NK-92 treated with Interleukin-12 subunit alpha and Interleukin-12 subunit beta, amount 100 ng/mL, for 24 hours (cell line): ENCODE measurements at places on chromosomes 7 and 10.

GRCh38 chr7:82345886-82346285 lies 97.7 kb downstream of the CACNA2D1 start:
- DNase-seq = no peak

DNA sequence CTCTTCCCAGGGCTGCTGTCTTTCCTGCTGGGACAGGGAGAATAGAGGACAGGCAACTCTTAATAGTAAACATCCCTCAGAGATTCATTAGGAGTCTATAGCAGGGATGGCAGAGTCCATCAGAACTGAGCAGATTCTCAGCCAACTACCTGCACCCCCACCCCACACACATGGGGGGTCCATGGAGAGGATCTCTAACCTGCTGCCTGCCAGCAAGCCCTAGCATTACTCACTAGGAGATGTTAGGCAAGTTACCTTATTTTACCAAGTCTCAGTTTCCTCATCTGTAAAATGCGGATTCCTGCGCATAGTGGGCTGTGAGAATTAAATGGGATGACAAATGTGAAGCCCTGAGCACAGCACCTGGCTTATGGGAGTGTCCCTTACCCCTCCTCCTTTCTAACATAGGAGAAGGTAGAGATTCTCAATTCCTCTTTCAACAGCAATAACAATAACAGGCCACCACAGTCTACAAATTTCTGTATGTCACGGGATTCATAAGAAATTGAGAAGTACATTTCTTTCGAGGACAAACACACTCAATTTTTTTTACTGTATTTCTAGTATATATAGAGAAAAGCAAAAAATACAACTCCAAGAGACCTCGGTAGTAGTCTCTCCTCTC lies 23.8 kb upstream of the WDR11 start:
- no peak for DNase-seq

GRCh38 chr10:62554632-62555199 lies 180.5 kb downstream of the ZNF365 start:
- no peak for DNase-seq

DNA sequence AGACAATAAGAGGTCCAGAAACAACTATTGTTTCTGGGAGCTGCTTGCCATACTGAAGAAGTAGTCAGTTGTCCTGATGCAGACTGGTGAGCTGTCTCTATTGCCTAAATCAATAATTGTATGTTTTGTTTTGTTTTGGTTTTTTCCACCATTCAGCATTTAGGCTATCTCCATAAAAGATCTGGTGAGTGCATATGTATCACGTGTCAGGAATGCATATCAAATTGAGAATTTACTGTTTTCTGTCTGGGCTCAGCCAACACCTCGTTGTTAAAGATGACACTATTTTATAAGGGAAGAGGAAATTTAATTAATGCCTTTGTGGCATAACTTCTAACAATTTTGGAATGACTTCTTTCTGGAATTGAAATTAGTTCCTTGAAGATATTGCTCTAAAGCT lies 66.2 kb downstream of the SORCS1 start:
- DNase-seq = no peak
